Activated CD4-positive, CD25-positive, alpha-beta regulatory T cell treated with anti-CD3 and anti-CD28 coated beads, Interleukin-2, amount 50 U/mL, for 24 hours (primary cell): ENCODE measurements at places on chromosomes 4 and X.

DNA sequence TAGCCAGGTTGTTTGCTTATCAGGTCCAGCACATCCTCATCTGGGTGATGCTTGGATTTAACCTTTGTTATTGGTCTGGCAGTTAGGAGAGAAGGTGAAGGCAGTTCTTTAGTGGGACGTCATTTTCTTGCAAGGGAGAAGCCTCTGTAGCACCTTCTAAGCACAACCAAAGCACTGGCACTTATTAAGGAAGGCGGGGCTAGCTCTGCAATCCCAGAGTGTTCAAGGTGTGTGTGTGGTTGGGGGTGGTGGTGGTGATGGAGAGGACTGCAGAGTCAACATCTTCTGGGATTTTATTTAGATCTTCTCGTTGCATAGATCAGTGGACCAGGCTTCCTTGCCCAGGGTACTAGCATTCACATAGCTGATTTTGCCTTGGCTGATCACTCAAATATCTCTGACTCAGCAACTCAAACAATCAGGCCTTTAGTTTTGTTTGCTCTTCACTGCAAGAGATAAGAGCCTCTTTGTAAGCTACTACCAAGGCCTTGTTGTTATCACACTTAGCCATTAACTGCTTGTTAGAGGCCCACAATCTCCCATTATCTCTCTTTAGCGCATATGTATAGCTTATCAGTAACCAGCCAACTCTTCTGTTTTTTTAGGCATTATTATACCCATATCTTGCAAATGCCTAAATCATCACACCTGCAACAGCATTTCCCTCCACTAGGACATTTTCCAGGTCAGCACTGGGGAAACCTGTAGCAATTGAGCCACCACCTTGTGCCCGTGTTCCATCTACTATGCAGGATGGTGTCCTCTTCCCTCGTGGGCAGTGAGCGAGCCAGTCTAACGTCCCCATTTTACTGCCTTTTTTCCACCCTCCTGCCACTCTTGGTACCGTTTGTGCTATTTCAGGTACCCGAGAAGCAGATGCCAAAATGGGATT lies 36.5 kb upstream of the LINC00632 start:
- ATAC-seq, result no peak

DNA sequence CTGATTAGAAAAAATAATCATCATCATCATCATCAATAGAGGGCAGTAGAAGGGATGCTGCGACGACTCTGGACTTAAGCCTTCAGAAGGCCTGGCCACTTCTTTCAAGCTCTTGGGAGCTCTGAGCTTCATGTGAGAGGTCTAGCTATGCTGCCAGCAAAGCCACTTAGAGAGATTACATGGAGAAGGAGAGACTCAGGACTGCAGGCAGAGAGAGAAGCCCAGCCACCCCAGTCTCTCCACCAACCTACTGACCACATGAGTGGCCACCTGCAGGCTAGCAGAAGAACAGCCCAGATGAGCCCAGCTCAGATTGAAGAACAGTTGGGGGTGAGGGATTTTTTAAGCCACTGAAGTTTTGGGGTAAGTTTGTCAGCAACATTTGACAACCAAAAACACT lies 17.1 kb upstream of the TMEM150C start:
- ATAC-seq, result no peak

DNA sequence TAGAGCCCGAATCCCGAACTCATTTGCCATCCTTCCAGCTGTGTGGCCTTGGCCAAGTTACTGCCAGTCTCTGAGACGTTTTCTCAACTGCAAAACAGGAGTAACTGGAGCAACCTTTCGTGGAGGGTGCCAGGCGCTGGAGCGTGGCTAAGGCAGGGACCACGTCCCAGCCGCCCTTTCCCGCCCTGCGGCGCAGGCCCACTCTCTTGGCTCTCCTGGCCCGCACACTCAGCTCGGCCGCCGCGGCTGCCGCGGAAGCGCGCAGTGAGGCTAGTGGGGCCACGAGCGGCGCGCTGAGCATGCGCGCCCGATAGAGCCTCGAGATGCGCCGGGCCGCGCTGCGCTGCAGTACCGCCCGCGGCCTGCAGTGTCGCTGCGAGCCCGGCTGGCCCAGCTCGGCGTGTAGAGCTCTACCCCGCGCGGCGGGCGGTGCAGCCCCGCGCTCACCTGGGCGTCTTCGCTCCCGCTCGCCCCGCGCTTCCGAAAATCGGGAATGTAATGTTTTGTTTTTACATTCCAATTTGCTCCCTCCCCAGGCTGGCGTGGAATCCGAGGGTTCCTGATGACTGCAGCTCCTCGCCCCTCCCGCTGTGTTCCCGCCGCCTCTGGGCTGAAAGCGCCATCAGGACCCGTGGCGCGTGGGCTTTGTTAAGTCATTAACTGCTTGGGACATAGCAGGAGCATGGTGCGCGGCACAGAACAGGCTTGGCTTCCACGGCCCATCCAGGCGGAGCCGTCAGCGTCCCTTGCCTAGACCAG lies 4.0 kb upstream of the ZNF518B start:
- peak; percentile 84 for ATAC-seq

DNA sequence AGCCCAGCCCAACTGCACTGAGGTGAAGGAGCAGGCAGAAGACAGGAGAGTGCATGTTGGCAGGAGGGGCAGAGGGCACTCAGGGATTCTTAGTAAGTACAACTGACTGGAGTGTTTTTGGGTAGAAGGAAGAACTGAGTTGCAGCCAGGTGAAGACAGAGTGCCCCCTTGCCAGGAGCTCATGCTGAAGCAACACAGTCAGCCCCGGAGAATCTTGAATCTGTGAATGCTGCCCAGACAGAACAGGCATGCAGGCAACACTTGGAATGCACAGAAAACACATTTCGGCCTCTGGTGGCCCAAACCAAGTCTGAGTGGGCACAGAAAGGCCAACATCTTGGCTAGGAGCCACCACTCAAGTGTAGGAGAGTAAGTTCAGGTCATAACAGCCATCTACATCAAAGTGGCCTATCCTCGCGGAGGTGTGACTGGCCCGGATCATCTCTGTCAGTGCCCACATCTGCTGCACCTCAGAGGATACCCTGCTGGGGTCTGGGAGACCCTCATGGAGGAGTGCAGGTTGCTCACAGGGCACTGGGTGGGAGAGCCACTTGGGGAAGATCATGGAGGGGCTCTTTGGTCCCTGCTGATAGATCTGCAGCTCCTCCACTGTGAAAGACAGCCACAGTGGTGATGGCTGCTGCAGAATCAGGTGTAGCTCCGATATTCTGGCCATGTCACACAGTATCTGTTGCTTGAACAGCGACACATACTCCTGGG lies 40.4 kb downstream of the USP11 start:
- ATAC-seq, result no peak

GRCh38 chr4:2827071-2827873 lies 16.4 kb upstream of the ADD1 start:
- ATAC-seq, result no peak

DNA sequence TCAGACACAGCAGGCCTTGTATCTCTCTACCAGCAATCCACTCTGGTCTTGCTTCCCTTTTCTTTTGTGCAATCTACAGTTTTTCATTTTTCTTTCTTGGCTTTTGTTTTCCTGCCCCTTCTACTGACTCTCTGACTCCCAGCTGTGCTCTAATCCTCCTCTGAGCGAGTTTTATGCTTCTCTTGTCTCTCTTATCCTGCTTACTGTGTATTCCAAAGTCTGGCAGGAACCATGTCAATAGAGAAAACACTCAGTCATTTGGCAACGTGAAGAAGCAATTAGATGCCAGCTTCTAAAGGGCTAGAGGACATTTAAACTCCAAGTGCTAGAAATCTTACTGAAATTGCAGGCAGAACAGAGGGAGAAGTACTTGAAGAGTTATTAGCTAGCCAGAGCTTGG lies 984.6 kb upstream of the TENM3 start:
- no peak for ATAC-seq

- ATAC-seq, result no peak
Measured at GRCh38 chrX:17028356-17028755, 81.9 kb downstream of the REPS2 start.

GRCh38 chr4:119048446-119048845 lies 87.2 kb upstream of the MYOZ2 start:
- ATAC-seq, result no peak

- ATAC-seq, result no peak
Measured at GRCh38 chr4:100728861-100729260, 211.0 kb upstream of the EMCN start.

DNA sequence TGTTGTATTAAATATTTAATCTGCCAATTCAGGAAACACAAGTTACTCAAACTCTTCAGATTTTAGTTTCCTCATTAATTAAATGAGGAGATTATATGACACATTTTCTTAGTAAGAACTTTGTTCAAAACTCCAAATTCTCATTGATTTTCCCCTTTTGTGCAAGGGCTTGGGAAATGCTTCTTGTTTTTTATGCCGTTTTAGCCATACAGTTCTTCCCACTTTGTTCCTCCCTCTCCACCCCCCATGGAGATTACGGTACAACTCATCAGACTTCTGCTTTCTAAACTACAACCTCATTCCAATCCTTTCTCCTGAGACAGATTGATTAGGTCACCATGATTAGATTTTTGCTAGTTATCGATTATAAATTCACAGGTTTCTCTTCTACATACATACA lies 10.9 kb upstream of the BBS7 start:
- ATAC-seq, result no peak
